ENCODE measurements at places on chromosomes 5 and 9. TPM values are rescaled to one million over a fixed set of nuclear protein-coding genes. Genes with fewer than 3 reads are reported as not detected.

The PSAT1 gene
- 6.8 TPM for total RNA-seq

- no peak for DNase-seq
These were observed 635.7 kb downstream of the RAB3C start for GRCh38 chr5:59218424-59219045.

DNA sequence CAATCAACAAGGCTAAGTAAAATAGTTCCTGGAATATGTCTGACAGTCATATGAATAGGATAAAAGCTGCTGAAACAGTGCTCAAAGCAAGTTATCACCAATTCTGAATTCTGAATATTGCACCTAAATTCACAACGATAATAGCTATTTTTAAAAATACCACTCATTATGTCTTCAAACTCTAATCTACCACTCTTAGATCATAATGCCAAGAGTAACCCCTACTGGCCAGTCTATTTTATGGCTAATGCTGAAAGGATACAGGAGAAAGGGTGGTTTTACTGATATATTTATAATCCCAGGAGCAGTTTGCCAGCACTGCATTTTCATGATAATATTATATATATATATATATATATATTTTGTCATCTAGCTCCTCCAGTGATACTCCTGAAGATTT, 232.8 kb downstream of the PDE4D start:
- peak; percentile 62 for DNase-seq

DNA sequence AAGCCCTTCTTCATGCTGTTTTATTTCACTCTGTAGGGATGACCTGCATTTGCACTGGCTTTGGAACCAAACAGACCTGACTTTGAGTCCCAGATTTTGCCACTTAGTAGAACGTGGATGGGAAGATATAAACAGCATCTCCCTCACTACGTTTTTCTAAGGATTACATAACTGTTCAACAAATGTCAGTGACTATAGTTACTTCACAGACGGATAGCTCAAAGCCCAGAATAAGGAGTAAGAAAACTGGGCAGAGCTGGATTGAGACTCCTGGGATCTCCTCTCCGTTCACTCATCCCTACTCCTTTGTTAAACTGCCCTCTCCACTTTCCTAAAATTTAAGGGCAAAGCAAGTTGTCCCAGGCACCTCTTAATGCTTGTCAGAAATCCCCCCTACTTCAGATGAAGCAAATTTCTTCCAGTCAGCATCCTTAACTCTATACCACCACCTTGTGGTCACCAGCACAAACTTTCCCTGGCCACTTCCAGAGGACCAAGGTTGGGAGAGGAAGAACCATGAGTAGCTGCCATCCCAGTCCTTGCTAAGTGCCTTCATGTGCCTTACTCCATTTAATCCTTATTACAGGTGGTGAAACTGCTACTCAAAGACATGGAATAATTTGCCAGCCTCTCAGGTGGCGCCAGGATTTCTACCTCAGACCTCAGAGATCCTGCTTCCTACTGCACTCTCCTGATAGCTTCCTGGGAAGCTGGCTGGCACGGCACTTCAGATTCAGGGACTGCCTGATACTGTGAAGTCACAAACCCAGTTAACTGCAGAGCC, 38.4 kb downstream of the EGR1 start:
- DNase-seq: peak; percentile 53

GRCh38 chr5:142592365-142592764, 93.5 kb downstream of the FGF1 start:
- DNase-seq: no peak

GRCh38 chr9:34227445-34227844, 48.6 kb downstream of the UBAP1 start:
- no peak for DNase-seq

- no peak for DNase-seq
These were observed 269.8 kb upstream of the RGMB start for GRCh38 chr5:98503616-98504015.

GRCh38 chr5:92041911-92042660, 659.0 kb upstream of the ARRDC3 start:
- DNase-seq: no peak

DNA sequence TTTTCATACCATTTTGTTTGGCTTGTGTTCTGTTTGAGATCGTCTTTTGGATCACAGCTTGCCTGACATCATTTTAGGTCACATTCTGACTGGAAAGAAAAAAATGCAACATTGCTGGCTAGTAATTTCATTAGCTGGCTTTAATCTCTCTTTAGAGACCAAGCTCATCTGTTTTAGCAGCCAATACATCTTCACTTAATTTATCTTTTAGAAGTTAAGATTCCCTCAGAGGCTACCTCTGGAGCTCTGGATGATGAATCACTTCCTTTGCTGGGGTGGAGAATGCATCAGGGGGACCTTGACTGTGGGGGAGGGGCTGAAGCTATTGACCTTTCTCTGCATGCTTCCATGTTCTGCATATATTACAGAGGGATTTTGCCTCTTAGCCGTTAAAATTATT, 181.5 kb upstream of the OTULINL start:
- DNase-seq: peak; percentile 49

DNA sequence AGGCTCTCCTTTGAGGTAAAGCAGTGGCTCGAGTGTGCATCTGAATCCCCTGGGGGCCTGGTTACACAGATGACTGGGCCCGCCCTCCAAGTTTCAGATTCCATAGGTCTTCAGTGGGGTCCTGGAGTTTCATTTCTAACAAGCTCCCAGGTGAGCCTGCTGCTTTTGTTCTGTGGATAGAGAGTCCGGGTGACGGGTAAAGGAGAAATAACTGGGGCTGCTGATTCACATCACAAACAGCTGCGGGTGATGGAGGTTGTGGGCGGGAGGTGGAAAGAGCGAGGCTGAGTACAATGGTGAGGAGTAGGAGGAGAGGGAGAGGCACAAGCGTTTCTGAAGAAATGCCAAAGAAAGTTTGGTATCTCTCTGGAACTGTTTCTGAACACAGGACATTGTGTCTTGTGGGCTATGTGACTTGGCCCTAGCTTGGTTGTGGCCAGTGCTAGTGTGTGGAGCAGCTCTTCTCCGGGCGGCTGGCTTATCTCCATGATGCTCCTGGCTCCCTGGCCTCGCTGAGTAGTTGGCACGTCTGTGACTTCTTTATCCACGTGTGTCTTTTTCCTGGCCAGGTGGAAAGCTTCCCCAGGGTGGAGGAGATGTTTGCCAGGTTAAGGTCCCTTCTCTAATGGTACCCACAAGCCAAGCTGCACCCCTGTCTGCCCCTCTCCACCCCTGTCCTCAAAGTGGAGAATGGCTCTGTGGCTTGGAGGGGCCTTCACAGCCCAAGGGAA, 61.7 kb downstream of the HSPA4 start:
- no peak for DNase-seq
